ENCODE measurements at places on chromosomes 5 and 9. TPM values are rescaled to one million over a fixed set of nuclear protein-coding genes. Genes with fewer than 3 reads are reported as not detected.

Gene AIF1L
- 12.1 TPM for total RNA-seq

GRCh38 chr9:38276771-38277439 is 115.6 kb upstream of the ALDH1B1 start:
- no peak for DNase-seq

Gene AFAP1L1
- total RNA-seq, result 34.3 TPM

Gene XRCC4
- total RNA-seq, result 9.3 TPM

Gene FSD1L
- 3.9 TPM for total RNA-seq

Gene DMRT3
- not detected for total RNA-seq

GRCh38 chr5:175598774-175599173 is 59.1 kb upstream of the HRH2 start:
- DNase-seq, result no peak

- DNase-seq, result no peak
Observed at GRCh38 chr5:150153957-150154617, 1.6 kb downstream of the PDGFRB start.

DNA sequence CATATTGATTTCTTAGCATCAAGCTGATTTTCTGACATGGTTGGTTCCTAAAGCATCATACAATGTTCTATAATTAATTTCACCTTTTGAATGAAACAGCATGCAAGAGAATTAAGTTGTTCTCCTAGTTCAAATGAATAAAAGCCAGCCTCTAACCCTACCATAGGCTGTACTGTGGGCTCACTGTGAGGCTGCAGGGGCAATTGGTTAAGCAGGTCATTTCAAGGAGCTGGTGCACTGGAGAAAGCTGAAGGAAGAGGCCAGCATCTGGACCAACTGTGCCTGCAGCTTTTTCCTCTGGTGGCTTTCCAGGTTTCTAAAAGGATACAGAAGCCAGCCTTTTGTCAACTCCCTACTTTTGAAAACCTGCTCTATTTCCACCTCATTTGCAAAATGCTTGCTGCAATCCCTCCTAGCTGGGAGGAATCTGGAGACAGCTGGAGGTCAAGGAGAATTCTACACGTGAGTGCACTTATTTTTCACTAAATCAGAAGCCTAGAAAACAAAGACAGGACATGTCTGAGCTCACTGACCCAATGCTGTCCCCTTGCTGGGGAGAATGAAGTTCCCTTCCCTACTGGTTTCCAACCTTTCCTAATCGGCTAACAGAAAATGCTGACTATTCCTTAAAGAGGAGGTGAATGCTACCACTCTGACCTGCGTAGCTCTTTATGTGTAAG is 158.9 kb downstream of the APBA1 start:
- DNase-seq, result no peak

Gene POLR1E
- 11.3 TPM for total RNA-seq

- peak; percentile 82 for DNase-seq
Observed at GRCh38 chr9:127919253-127919815, 2.5 kb upstream of the ST6GALNAC4 start.

- DNase-seq, result peak; percentile 91
Observed at GRCh38 chr5:135356522-135357318, 42.3 kb downstream of the MACROH2A1 start.

DNA sequence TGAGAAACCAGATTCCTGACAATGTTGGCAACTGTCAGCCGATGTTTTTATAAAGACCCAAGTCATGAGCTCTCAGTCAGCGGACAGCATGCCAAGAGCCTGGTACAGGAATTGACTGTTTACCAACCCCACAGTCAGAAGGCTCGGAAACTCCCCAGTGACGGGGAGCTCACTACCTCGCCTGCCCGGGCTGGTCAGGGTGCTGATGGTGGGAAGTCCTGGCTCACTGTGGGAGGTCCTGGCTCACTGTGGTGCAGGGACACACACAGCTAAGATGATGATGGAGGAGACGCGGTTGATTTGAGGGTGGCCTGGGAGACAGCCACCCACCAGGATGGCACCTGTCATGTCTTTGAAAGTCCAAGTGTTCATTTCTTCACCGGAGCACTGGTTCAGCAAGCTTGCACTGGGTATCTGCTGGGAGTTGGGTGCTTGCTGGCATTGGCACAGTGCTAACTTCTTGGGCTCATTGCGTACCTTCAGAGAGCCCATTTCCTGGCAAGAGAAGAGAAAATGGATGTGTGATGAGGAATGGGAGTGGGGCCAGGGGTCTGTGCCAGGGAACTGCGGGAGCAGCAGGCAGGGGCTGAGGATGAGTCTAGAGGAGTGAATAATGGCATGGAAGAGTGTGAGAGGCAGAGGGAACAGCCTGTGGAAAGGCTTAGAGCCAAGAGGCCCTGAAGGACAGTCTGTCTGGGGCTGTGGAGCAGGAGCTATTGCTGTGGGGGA is 15.3 kb downstream of the ASS1 start:
- DNase-seq, result no peak

- no peak for DNase-seq
Observed at GRCh38 chr9:124593651-124594058, 86.5 kb upstream of the NR5A1 start.

- no peak for DNase-seq
Observed at GRCh38 chr9:95224376-95225019, 93.0 kb downstream of the FANCC start.

DNA sequence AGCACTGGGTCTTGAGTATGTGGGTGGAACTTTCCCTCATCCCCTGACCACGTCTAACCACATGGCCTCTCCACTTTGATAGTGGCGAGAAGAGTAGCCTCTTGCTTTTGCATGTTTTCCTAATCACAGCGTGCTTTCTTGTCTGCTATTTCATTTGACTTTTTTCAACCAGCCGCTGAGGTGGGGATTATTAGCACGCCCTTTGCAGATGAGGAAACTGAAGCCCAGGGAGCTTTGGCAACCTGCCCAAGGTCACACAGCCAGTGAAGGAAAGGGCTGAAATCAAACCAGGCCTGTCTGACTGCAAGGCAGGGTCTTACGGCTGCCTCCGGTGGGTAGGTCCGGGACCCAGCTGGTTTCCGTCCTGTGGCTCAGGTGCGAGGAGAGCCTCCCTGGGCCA is 106.5 kb upstream of the MSX2 start:
- no peak for DNase-seq

GRCh38 chr5:106875591-106876297 is 795.0 kb downstream of the EFNA5 start:
- no peak for DNase-seq

- no peak for DNase-seq
Observed at GRCh38 chr9:21266733-21267484, 27.1 kb upstream of the IFNA14 start.

DNA sequence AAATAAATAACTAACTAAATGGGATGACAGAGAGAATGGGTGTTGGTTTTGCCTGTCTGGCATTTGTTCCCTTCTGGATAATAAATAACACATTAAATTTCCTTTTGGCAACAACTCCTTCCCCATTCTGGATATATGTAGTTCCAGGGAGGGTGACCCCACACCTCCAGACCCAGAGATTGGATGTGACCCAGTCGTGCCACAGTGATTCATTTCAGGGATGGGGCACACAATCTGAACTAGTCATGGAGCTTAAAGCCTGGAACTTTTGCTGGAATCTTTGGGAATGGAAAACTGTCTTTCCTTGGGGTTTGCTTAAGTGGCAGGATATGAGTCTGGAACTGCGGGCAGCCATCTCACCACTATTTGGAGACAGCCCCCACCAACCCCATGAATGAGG is 11.3 kb downstream of the KLF9 start:
- DNase-seq, result no peak

GRCh38 chr5:62093976-62094375 is 212.0 kb upstream of the KIF2A start:
- no peak for DNase-seq

DNA sequence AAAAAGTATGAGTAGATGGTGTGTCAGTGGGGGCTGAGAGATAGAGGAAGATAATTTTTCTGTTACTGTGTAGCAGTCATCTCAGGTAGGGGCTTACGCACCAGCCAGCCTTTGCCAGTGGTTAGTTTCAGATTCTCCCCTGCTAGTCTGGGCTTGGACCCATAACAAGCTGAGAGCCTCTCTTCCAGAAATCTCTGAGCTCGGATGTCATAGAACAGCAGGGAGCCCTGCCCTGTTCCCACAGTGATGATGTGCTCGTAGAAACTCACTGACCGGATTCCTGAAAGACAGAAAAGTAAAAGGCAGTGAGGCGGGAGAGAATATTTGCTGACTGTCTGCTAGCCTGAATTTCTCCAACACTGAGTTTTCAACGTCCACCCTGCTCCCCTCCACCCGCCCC is 37.2 kb downstream of the DCAF12 start:
- DNase-seq, result no peak

DNA sequence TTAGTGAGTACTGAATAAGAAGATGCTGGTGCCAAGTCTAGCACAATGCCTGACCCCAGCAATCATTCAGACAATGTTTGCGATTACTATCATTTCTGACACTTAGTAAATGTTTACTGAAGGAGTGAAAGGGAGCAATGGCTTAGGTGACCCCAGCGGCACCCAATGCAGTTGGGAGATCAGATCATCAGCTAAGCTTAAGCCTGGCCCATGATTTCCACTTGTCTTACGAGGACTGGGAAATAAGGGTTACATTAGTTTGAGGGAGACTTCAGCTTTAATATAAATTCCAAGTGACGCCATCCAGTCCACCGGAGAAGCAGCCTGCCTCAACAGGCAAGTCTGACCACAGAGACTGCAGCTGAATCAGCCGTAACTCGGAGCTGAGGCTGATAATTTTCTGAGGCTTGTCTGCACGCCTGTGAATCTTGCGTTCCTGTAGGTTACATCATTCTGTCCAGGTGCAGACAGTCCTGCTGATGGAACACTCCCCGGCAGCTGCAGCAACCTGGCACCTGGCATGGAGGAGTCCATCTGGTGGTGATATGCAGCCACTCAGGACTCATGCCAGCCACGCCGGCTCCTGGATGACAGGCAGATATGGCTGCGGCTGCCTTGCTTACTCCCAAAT is 34.9 kb upstream of the FGF1 start:
- DNase-seq, result peak; percentile 76

DNA sequence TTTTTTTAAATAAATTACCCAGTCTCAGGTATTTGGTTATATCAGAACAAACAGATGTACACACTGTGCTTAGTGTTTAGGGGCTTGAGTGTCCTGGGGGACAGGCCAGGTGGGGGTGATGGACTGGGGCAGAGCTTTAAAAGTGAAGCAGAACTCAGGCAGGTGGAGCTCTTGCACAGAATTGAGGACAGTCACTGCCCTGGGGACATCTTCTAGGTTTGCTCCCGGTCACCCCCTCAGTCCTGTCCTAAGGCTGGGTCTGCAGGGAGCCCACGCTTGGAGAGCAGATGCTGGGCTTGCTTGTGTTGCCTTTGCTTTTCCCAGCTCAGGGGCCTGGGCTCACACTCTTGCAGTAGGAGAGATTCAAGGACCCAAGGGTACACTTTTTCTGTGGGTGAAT is 10.8 kb downstream of the GADD45G start:
- DNase-seq, result no peak

Gene KLF9
- 40.5 TPM for total RNA-seq
